ENCODE measurements at places on chromosomes 1 and 21. TPM values are rescaled to one million over a fixed set of nuclear protein-coding genes. Genes with fewer than 3 reads are reported as not detected.
A peak's percentile ranks its signal among the peaks of the same experiment; 100 is the strongest.

- DNase-seq = no peak
Observed at GRCh38 chr1:238772322-238772721, 614.0 kb upstream of the CHRM3 start.

- DNase-seq = peak; percentile 29
Observed at GRCh38 chr1:247189981-247190798, 18.4 kb upstream of the ZNF124 start.

- no peak for DNase-seq
Observed at GRCh38 chr1:88891951-88892340, 579 bp upstream of the GTF2B start.

GRCh38 chr1:157580179-157580827 lies 17.6 kb downstream of the FCRL4 start:
- peak; percentile 56 for DNase-seq

- peak; percentile 16 for DNase-seq
Observed at GRCh38 chr1:229028987-229029878, 241.7 kb upstream of the RAB4A start.

GRCh38 chr21:31873275-31873695 lies 465 bp downstream of the HUNK start:
- DNase-seq = no peak

The DNAJC28 gene
- 1.9 TPM for total RNA-seq

DNA sequence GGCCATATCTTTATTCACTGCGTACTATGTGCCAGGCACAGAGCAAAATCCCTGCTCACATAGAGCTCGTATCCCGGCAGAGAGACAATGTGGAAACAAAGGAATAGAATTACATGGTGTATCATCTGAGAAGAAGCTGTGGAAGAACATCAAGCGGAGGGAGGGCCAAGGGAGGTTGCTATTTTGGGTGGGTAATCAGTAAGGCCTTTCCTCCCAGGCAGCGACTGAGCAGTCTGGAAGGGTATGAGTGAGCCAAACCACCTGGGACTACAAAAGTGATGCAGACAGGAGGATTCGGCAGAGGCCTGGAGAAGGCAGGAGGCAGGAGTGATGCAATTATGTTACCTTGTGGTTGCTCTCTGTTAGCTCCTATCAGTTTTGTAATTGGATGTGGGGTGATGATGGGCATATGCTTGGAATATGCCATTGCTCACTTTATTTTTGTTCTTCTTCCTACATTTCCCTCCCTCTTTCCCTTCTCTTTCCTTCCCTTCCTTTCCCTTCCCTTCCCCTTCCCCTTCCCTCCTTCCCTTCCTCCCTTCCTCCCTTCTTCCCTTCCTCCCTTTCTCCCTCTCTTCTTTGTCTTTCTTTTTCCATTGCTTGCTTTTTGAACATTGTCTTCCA lies 172.9 kb downstream of the DISC1 start:
- DNase-seq = no peak

The PLA2G2C gene
- not detected for total RNA-seq

DNA sequence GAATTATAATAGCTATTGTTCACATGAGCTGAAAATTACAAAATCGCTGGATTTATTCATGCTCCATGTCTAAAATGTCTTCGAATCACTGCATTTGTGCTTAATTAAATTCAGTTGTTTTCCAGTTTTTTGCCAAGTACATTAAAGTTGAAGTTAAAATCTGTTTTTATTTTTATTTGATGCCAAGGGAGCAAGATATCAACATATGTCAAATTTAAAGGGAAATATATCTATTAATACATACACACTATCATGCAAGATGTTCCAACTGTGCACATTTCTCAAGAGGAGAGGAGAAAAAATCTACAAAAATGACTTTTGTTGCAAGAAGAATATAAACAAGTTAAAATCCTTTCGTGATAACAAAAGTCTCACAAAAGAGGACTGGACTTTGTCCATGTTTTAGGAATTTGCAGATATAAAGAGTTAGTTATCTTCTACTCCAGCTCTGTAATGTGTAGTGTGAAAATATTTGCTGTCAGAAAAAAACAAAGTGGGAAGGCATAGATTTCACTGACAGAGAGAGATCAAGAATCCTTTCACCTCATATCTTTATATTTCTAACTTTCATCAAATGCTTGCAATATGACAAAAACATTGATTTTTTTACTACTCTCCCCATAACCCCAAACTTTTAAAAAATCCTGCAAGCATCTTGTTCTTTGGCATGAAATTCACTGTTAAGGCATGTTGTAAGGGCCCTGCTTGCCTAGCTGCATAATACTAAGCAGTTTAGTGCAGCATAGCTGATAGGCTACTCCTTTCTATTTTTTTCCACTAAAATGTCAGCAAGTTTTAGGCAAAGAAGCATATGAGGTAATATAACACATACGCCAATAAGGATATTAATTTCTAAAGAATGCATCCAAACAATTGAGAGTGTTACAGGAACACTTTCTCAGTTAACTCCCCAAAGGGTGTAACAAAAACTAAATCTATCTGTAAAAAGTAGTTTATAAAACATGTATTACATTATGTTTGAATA lies 340.2 kb upstream of the ADAMTS5 start:
- DNase-seq = no peak

The IGSF9 gene
- 0.25 TPM for total RNA-seq

DNA sequence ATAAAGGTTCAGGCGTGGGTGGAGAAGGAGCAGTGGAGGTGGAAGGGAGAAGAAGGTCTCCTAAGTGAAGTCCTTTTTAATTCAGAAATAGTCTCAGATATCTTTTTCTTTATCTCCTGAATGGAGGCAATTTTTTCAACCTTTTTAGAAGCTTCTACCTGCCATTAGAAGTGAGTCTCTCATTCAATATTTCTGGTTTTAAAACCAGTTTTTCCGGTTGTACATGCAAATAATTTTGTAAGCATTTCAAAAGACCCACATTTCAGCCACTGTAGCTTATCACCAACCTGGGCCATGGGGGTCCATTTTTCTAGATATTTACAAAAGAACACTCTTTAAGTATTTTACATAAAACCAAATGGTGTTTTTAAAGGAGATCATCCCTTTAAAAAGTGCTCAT lies 1280.2 kb downstream of the NCAM2 start:
- no peak for DNase-seq

GRCh38 chr1:70503358-70503757 lies 92.3 kb downstream of the CTH start:
- peak; percentile 60 for DNase-seq

DNA sequence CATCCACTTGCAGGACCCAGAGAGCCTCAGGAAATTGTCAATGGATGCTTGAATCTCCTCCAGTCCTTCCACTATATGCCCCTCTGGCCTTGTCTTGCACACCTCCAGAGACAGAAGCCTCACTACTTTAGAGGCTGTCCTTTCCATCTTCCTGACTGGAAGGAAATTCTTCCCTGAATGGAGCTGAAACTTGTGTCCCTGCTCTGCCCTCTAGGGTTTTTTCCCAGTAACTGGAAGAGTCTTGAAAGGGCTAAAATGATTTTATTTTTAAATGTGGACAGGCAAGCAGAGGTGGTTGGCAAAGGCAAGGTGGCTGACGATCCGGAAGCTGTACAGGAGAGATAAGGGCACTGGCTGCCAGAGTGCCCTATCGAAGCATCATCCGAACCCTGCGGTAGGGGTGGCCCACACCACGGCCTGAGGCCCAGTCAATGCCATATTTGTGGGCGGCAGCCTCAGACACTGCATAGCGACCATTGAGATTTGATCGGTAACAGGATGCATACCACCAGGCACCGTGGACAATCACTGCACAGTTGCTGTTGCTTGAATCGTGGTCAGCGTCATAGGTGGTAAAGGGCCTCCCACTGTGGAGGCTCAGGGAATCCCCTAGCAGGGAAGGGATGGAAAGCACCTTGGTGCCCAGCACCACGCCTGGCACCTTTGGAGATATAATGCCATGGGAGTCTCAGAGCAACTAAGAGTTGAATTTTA lies 2.3 kb upstream of the MAP3K6 start:
- DNase-seq = peak; percentile 44

GRCh38 chr21:45309987-45310381 lies 22.3 kb upstream of the POFUT2 start:
- DNase-seq = no peak

- peak; percentile 59 for DNase-seq
Observed at GRCh38 chr1:32972814-32973428, 8.3 kb upstream of the RNF19B start.

DNA sequence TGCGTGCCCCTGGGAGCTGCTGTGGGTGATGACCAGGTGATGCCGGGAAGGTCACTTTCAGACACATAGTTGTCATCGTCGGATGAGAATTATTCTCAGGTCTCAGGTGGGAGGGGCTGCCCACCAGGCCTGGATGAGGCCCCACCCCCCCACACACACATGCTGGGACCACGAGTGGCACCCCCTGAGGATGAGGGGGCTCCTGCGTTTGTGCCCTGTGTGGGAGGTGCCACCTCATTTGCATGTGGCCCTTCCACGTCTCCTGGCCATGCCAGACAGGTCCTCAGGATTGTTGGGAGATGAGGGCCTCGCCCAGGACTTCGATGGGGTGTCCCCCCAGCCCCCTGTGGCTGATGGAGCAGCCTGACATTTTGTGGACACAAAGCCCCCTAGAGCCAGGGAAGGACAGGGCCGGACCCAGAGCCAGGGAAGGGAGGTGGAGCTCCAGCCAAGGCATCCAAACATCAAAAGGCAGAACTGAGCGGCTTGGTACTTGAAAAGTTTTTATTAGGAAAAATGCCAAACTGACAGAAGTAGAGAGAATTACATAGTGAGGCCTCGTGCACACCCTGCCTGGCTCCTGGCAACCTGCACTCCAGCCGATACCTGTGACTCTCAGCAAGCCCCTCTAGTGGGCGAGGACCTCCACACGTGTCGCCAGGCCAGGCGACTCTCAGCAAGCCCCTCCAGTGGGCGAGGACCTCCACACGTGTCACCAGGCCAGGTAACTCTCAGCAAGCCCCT lies 55.7 kb downstream of the PRKCZ start:
- DNase-seq = no peak

GRCh38 chr1:189775343-189775742 lies 702.3 kb downstream of the BRINP3 start:
- peak; percentile 17 for DNase-seq

DNA sequence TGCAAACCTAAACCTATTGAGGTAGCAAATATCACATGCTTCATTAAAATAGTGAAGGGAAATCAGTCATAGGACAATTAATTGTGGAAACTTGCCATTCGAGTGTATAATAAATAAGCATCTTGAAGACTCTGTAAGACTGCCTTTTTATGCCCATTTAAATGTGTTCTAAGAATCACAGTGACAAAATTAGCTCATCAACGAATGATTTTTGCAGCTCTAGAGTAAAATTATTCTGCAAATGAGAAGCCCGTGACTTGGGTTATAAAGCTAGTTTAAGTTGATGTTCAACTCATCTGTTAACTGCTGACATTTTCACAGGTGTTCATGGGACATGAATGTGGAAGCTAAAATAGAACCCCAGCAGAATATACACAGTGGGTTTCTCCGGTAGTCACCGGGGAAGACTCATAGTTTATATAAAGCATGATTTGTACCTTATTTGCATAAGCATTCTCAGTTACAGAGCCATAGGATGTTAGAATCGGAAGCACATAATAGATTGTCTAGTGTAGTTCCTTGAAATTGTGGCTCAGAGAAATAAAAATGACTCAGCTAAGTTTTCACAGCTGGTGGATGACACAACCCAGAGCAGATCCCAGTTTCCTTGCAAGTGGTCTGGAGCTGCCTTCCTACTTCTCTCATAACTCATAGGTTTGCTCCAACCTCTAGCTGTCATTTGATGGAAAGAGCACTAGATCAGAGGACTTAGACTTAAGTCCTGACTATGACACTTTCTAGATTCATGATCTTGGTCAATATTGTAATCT lies 107.3 kb downstream of the UCHL5 start:
- peak; percentile 80 for DNase-seq

- no peak for DNase-seq
Observed at GRCh38 chr1:22787636-22788035, 77.0 kb downstream of the EPHB2 start.

DNA sequence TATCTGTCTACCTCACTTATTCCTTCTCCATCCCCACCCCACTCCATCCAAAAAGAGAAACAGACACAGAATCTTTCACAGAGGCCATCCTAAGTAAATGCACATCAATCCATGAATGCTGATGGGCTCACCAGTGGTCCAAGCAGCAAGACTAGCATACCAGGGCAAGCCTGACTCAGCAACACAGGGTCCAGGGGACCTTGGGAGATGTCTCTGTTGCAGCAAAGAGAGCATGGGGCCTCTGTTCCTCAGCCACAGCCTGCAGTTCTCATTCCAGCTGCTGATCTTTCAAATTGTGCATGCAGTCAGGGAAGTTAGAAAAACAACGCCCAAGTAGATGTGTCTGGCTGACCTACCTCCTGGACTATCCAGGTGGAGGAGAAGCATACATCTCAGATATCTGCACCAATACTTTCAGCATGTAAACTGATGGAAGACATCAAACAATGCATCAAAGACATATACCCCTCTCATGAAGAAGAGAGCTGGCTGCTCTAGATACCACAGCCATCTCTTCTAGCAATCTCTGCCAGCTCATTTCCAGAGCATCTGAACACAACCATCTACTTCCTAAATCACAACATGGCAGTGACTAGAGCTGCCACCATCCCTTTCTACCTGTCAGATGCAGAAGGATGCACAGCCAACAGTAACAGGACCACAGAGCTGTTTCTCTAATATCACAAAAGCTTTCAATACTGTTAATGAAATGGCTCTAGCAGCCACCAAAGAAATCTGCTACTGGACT lies 54.5 kb downstream of the CD34 start:
- DNase-seq = no peak

The ZNF648 gene
- total RNA-seq = not detected

- DNase-seq = no peak
Observed at GRCh38 chr21:25999921-26000582, 170.5 kb downstream of the APP start.

- no peak for DNase-seq
Observed at GRCh38 chr21:19261731-19262376, 858.3 kb upstream of the TMPRSS15 start.

The MAP3K7CL gene
- total RNA-seq = 10.7 TPM

The CRP gene
- not detected for total RNA-seq

GRCh38 chr1:35442734-35443133 lies 114.5 kb downstream of the KIAA0319L start:
- DNase-seq = no peak

DNA sequence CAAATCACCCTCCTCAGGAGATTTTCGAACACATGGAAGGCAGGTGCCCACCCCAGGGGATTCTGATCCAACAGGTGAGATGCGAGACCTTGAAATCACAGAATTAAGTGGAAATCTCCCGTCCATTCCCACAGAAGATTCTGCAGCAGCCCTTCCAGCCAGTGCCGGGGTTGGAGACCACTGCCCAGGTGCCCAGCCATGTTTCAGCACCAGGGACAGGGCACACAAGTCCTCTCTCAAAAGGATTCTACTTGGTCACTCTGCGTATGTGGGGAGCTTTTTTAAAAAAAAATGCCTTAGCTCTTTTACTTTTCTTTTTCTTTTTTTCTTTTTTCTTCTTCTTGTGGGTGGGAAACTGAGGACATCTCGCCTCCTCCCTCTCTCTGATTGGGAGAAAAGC lies 80.7 kb downstream of the VWA5B1 start:
- DNase-seq = peak; percentile 37
